SJSA1 (cell line): ENCODE measurements at places on chromosomes 1 and 21. TPM values are rescaled to one million over a fixed set of nuclear protein-coding genes. Genes with fewer than 3 reads are reported as not detected.

PPP2R5A gene
- total RNA-seq = 20.6 and 27.2 TPM in 2 replicates

DNA sequence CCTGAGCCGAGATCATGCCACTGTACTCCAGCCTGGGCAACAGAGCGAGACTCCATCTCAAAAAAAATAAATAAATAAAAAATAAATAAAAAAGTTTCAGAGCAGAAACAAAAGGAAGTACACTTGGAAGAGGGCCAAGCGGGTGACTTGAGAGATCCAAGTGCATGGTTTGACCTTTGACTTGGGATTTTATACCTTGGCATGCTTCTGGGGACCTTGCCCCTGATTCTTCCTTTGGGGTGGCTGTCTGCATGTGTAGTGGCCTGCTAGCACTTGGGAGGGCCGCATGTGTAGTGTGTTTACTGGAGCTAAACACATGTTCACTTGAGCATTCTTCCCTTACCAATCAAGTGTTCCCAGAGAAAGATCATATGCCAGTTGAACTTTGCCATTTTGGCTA is 114.0 kb downstream of the DTL start:
- DNase-seq = no peak

DNA sequence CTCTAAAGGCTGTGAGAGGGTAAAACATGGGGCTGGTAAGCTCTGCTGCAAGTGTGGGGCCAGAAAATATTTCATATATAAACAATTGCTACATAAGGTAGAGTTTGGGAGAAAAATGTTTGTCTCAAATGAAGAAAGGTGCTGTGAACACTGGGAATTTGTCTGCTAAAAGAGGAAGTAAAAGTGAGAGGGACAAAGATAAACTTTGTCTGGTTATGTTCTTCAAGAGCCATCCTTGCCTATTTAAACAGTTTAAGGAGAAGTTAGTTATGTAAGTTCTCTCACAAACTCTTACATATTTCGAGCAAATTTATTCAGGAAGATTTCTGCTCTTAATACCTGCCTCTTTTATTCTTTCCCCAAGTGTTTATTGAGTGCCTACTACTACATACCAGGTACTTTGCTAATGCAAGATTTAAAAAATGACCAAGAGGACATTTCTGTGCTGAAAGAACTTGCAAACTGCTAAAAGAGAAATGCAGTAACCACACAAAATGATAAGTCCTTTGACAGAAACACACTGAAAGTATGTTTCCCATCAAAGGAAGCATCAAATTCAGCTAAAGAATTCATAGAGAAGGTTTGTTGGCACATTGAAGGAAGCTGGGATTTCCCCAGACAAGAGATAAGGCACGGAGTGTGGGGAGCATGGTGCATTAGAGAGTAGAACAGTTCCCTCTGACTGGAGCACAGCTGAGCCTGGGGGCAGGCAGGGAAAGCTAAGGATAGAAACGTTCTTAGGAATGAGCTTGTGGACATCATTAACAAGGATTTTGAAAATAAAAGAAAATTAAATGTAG is 549.1 kb downstream of the PTBP2 start:
- DNase-seq = no peak

GRCh38 chr1:27057801-27058625 is 45.4 kb upstream of the TENT5B start:
- no peak for DNase-seq

- no peak for DNase-seq
Observed at GRCh38 chr1:19369396-19370090, 57.4 kb downstream of the SLC66A1 start.

GRCh38 chr1:50620680-50621329 is 197.6 kb upstream of the DMRTA2 start:
- peak; percentile 45 for DNase-seq

ANKRD45 gene
- total RNA-seq = not detected in 2 replicates

- no peak for DNase-seq
Observed at GRCh38 chr1:62271948-62272728, 47.1 kb downstream of the KANK4 start.

KIF2C gene
- total RNA-seq = 74.7 and 82.1 TPM in 2 replicates

- no peak for DNase-seq
Observed at GRCh38 chr1:200226268-200226968, 183.4 kb downstream of the ZNF281 start.

- no peak for DNase-seq
Observed at GRCh38 chr1:169486281-169487051, 722 bp upstream of the SLC19A2 start.

- no peak for DNase-seq
Observed at GRCh38 chr1:151001602-151002001, 5.1 kb downstream of the MINDY1 start.

- DNase-seq = no peak
Observed at GRCh38 chr1:226351709-226352108, 42.7 kb upstream of the LIN9 start.

SEMA4A gene
- total RNA-seq = 0.16 and 1.8 TPM in 2 replicates

SLC16A4 gene
- total RNA-seq = 7.0 and 17.4 TPM in 2 replicates

S100A8 gene
- total RNA-seq = not detected in 2 replicates

DNA sequence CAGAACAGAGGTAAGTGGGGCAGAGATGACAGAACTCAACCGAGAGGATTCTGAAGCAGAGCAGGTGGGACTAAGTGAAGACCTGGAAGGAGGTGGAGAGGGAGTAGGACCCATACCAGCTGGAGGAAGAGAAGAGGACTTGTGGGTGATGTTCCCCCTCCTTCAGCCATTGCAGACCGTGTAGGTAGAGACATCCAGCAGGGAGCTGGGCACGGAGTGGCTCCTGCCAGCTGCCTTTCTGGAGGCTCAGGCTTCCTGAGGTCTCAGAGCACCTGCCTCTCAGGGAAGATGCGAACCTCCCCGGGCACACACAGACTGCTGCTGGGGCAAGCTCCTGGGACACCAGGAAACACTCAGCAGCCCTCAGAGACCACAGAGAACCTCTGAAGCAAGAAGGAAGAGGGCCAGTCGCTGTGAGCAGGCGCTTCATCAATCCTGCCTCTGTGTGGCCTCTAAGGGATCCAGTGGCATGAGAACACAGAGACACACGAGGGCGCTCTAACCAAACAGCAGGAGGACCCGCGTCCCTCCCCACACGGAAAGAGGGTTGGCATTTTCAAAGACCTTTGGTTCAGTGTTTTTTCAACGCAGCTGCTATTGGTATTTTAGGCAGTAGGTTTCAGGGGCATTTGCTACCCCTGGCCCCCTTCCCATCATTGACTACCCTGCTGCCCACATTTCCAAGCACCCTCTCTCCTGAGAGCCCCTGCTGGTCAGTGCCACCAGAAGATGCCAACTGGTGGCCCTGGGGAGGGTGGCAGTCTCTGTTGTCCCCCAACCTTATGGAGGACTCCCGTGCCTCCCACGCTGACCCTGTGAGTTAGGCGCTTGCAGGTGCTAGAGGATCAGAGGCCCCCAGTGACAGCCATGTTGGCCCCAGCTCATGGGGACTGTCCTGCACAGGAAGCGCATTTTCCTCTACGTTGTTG is 89.6 kb upstream of the EDN2 start:
- peak; percentile 80 for DNase-seq

DNA sequence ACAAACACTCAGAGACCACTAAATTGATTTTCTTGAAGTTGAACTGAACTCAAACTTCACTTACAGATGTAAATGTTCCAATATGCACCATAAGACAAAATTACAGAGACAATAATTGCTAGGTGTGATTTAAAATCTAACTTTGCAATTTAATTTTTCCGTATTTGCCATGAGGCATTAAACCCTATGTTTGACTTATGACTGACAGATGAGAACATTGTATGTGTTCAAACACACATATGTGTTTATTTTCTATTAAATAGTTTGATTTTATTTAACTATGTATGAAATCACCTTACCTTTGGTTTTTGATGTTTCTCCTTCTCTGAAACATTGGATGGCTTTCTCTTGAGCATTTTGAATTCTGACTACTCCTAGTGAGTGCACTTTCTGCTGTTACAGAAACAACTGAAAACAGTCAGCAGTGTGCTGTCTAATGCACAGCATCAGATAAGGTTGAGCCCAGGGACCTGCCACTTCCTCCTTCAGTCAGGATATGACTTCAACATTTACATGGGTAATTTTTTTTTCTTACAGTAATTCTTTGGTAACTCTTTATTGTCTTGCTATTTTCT is at the start of gene SAMSN1:
Gene SAMSN1, minus strand, starts transcription at position 410 of the 575 bp plus-strand sequence. Its CDS starts 54 bp downstream, at position 356.
- no peak for DNase-seq
